ENCODE measurements at places on chromosomes 3 and 15. TPM values are rescaled to one million over a fixed set of nuclear protein-coding genes. Genes with fewer than 3 reads are reported as not detected.

- H3K4me3 ChIP-seq = no peak overlapping the region
- H3K4me1 ChIP-seq = peaks cover 25% of the 10 kb centered on the region
- H3K27me3 ChIP-seq = no peaks in the 10 kb centered on the region
- H3K36me3 ChIP-seq = peaks cover 15% of the 10 kb centered on the region
- H3K27ac ChIP-seq = no peak overlapping the region
These were observed 81.6 kb upstream of the LRRFIP2 start for GRCh38 chr3:37255990-37256308.

Gene SLC9C1
- polyA plus RNA-seq = not detected

DNA sequence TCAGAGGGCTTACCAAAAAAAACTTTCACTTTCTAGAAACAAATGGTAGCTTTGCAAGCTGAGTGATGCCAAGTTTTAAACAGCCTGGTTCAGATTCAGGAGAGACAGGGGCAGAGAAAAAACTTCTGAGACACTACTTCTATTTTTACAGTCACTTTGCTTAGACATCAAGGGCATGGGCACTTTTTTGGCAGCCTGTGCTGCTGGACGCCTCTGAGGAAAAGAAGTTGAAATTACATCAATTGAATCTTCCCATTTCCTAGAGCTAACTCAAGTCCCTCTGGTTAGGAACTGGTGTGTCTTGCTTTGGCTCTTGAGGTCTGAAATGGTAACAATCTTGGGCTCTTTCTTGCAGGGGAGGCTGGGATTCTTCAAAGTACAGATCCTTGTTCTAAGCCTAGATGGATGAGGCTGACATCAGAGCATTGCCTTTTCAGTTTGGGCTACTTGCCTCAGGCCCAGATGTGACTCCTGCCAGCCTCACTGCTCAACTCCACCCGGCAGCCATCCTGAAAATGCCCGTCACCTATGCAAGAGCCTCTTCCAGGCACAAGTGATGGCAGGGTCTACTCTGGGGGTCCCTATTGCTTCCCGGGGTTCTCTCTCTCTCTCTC lies 357.5 kb downstream of the FOXP1 start:
- H3K27me3 ChIP-seq = no peaks in the 10 kb centered on the region
- H3K4me3 ChIP-seq = no peak overlapping the region
- H3K36me3 ChIP-seq = no peaks in the 10 kb centered on the region
- no peak for DNase-seq
- no peak overlapping the region for H3K27ac ChIP-seq

- H3K36me3 ChIP-seq = no peaks in the 10 kb centered on the region
- no peak overlapping the region for H3K4me3 ChIP-seq
- no peaks in the 10 kb centered on the region for H3K4me1 ChIP-seq
- no peak for DNase-seq
These were observed 42.8 kb upstream of the SMAD3 start for GRCh38 chr15:67022587-67023105.

DNA sequence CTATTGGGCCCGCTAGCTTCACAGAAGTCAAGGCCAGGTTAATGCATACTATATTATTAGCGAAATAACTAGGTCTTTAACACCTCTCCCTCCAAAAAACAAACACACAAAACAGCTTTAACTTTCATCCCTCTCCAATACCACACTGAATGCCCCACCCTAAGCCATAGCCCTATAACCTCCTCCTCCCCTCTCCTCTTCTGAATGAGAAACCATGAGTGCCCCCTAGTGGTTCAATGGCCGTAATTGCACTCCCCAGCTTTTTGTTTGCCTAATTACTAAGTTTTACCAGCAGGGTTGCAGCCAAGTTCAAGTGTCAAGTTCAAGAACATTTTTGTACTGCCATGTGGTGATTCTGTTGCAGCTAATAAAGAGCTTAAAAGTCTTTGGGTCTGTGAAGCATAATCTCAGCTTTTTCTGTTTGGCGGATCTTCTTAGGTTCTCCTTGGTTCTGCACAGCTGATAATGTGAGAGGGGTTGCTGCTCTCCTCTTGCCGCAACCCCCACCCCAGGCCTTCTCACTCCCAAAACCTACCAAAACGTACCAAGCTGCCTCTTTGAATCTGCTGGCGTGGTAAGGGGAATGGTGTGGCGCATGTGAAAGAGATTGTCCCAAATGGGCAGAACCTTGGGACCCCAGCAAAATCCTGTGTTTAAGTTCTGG lies 57.9 kb downstream of the RPL22L1 start:
- no peaks in the 10 kb centered on the region for H3K27me3 ChIP-seq
- peak; percentile 67 for DNase-seq
- H3K27ac ChIP-seq = no peak overlapping the region

DNA sequence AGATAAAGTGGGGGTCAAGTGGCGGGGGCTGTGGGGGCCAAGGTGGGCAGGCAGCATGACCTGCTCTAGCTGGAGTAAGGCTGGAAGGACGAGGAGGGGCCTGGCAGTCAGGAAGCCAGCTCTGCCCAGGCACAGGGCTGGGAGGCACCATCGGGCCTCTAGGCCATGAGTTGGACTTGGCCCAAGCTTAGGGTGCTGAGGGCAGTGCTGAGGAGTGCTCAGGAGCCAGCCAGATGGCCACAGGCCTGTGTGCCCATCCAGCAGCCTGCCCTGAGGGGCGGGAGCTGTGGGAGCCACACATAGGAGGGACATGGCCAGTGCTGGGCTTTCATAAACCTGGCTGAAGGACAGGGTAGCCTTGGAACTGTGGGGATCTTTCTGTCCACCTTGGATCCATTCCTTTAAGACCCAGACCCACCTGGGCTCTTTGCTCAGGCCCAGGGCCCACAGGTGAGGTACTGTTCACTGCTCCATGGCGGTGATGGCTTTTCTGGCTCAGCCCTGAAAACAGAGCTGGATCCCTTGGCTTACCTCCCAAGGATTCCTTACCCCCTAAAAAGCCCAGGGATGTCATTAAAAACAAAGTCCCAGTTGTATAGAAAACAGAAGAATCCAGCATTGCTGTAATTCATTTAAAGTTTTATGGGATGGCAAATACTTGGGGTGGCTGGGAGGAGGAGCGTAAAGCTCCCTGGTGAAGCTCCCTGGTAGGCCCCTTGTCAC lies 137.0 kb downstream of the DNAJB8 start:
- peaks cover 6% of the 10 kb centered on the region for H3K4me1 ChIP-seq
- H3K27me3 ChIP-seq = no peaks in the 10 kb centered on the region
- H3K27ac ChIP-seq = no peak overlapping the region
- no peak for DNase-seq

Gene PHLDB2
- 7.7 TPM for polyA plus RNA-seq

DNA sequence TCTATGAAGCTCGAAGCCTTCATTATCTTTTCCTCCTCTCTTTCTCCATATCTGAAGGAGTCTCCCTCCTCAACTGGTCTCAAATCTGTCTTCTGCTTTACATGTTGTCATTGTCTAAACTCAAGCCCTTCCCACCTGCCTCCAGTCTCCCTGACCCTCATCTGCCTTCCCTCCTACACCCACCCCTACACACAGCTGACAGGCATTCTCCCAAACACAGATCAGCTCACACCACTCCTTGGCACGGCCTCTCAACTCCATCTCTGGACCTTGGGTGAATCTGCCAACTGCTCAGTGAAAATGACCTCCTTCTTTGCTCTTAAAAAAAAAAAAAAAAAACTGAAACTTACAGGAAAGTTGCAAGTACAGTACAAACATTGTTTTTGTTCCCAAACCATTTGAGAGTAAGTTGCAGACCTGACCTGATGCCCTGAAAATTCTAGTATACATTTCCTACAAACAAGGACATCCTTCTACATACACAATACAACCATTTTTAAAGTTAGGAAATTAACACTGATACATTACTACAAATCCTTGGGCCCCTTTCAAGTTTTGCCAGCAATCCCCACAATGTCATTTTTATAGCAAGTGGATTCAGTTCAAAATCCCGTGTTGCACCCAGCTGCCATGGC lies 49.4 kb upstream of the UBE2E1 start:
- no peaks in the 10 kb centered on the region for H3K36me3 ChIP-seq
- H3K27me3 ChIP-seq = no peaks in the 10 kb centered on the region
- H3K4me3 ChIP-seq = no peak overlapping the region

DNA sequence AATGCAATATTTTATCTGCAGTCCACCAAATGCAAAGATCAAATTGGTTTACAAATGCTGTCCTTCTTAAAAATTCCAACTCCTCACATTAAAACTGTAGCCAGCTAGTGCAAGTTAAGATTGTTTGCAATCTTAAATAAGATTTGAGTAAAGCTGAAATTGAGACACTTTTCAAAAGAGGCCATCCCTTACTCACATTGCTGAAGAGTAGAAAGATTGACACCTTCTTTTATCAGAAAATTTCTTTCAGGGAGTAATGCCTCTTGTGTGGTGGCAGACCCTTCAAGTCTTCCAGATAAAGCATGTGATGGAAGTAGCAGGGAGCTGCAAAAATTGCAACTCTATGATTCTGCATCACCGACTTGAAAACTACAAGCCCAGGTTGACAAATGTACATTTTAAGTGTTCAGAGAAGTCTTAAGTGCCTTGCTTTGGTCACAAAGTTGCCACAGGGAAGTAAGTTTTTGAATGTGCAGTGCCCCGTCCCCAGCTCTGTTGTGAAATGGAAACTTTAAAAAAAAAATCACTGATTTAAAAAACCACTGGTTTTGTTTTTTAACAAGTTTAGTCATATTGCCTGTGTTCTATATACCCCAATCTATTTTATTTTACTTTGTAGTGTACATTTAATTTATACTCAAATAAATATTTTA lies 12.6 kb downstream of the CD86 start:
- no peak overlapping the region for H3K27ac ChIP-seq
- H3K27me3 ChIP-seq = no peaks in the 10 kb centered on the region
- H3K4me3 ChIP-seq = no peak overlapping the region
- no peak for DNase-seq

All from CD4-positive, alpha-beta memory T cell (primary cell).